ENCODE measurements at places on chromosomes 5 and 9.

DNA sequence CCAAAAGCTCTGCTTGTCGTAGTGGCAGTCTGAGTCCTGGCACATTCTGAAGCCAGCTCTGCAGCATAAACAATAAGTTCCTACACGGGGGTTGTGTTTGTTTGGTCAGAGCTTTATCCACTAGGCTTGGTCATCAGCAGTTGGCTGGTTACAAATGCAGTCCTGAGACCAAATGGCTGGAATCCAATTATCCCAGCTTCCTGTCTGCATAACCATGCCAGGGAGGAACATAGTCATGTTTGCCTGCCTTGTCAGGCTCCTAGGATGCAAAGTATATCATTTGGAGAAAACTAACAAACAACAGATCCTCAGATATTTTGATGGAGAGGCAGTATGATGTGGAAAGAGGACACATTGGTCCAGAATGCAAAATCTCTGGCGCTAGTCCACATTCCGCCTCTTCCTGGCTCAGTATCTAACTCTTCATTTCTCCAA is 85.8 kb downstream of the FBXO38 start:
- no peak for DNase-seq

GRCh38 chr5:61202213-61202612 is 39.9 kb upstream of the SMIM15 start:
- DNase-seq = no peak

DNA sequence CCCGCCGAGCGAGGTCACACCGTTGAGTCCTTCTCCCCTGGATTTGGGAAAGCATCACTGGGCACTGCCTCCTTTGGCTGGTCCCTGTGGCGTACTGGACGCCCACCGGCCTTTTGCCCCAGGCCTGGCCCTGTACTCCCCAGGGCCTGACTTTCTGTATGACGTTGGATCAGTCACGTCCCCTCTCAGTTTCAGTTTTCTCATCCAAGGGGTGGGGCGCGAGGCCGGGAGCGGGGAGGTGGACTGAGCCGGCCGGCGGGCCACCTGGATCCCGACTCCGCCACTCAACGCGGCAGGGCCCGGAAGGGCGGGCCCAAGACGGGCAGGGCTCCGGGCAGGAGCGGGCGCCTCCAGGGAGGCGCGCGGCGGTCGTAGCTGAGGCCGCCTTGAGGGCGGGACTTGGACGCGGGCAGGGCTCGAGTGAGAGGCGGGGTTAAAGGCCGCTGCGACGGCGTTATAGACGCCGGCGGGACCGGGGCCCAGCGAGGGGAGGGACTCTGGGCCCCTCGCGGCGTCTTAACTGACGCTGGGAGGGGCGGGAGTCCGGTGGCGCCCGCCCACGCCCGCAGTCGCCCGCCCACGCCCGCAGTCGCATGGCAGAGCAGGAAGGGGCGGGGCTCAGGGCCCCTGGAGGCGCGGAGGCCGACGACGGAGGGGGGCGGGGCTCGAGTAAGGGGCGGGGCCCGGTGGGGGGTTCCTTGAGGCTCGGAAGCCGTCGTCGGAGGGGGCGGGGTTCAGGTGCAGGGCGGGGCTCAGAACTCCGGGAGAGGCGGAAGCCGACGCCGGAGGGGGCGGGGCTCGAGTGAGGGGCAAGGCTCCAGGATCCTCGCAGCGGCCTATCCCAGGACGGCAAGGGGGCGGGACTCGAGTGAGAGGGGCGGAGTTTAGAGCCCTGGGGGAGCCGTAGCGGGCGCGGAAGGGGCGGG is 549 bp upstream of the CARD19 start:
- peak; percentile 100 for DNase-seq

DNA sequence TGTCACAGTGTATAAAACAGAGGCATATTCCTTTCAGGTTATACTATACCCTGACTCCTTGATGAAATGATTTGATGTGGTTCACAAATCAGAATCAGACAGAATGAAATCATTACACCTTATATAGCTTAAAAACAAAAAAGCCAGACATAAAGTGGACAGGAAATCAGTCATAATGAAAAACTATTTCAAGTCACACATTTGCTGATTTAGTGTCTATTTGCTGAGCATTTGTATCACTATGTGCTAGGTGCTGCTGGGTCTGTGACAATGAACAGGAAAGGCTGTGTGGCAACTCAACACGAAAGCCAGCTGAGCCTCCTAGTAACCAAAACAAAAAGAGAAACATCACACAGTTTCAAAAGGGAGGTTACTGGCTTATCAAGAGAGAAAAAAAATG is 194.0 kb downstream of the EFNA5 start:
- no peak for DNase-seq

DNA sequence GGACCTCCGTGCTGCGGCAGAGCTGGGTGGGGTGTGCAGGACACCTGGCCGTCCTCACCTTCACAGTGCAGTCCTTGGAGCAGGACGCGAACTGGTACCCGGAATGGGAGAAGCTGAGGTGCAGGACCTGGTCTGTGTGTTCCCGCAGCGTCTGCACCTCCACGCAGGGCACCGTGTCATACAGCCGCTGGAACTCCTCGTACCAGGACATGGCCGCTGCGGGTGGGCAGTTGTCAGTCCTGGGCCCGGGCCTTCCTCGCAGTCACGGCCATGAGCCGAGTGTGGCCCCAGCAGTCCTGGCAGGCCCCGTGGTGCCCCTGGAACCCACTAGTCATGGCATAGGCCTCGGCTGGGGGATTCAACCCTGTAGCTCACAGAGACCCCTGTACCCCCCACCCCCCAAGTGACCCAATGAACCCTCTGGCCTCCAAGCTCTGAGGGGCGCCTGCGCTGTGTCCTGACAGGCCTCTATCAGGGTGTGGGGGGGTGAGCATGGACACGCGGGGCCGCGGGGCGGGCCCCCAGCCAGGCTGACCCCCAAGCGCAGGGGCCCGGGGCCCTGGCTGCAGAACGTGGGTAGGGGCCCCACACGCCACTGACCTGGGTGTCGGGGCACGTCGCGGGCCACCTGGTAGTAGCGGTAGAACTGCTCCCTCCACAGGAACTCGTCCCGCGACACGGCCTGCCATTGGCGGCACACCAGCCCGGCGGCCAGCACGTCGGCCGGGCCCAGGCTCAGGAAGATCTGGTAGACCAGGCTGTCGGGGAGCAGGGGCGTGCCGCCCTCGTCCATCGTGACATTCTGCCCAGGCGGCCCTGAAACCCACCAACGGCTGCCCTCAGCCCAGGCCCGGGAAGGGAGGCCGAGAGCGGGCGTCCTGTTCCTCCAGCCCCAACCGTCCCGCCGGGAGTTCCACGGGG is 987 bp downstream of the FBXW5 start:
- DNase-seq = no peak

- DNase-seq = no peak
These were observed 51.2 kb upstream of the TCF7 start for GRCh38 chr5:134063188-134063820.

- no peak for DNase-seq
These were observed 16.1 kb upstream of the CERCAM start for GRCh38 chr9:128404560-128404959.

Data from CD4-positive, alpha-beta T cell (primary cell).